Smooth muscle cell of trachea (primary cell): ENCODE measurements at places on chromosomes 4 and X. TPM values are rescaled to one million over a fixed set of nuclear protein-coding genes. Genes with fewer than 3 reads are reported as not detected.

The ZXDA gene
- 4.8 and 7.3 TPM in 2 replicates for total RNA-seq

The COMMD8 gene
- total RNA-seq, result 25.6 and 43.5 TPM in 2 replicates

The MAPK10 gene
- 35.8 and 42.0 TPM in 2 replicates for total RNA-seq

The TDO2 gene
- 5.8 and 13.4 TPM in 2 replicates for total RNA-seq

The CCNA2 gene
- total RNA-seq, result 4.1 and 71.1 TPM in 2 replicates

The PLAC1 gene
- 0.29 and 2.2 TPM in 2 replicates for total RNA-seq

The MAGEA1 gene
- total RNA-seq, result not detected in 2 replicates

The RS1 gene
- total RNA-seq, result not detected in 2 replicates

The F8A2 gene
- 1.7 TPM in 1 of 2 replicates, not detected in the other for total RNA-seq
